Activated CD8-positive, alpha-beta memory T cell treated with anti-CD3 and anti-CD28 coated beads for 1 hour (primary cell): ENCODE measurements at places on chromosomes 6 and 20.

DNA sequence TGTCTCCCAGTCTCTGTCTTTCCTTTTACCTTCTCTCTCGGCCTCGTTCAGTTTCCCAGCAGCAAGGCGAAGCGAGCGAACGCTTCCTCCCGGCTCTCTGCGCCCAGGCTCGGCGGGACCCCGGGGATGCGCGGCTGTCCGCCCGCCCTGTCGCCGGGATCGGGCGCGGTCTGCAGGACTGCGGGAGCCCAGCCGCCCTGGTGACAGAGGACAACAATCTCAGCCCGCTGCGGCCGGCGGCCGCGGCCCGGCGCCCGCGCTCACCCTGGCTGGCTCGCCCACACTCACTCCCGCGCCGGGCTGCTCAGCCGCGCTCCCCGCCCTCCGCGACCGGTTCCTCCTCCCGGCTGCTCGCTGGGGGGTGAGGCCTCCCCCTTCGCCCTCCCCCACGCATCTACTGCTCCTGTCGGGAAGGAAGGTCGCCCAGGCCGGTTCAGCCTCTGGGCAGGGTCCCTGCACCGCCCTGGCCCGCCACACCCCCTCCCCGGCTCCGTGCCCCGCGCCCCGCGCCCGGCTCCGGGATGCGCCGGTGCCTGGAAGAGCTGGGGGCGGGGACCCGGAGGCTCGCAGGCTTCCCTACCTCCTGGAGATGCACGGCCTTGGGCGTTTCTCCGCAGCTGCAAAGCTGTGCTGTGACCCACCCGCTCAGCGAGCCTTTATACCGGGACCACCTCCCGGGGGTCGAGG lies 410 bp downstream of the SYNE1 start:
- DNase-seq, result no peak

DNA sequence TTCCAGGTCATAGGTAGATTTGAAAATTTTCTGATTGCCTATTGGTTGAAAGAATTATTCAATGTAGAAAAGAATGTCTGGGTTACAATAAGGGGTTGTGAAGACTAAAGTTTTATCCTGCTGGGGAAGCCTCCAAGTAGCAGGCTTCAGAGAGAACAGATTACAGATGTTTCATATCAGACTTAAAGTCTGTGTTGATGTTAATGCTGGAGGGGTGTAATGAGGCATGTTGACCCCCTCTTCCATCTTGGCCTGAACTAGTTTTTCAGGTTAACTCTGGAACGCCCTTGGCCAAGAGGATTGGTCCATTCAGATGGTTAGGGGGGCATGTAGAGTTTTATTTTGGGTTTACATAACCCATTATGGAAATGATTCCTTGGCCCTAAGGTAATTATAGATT lies 356.2 kb downstream of the UTRN start:
- no peak for DNase-seq

DNA sequence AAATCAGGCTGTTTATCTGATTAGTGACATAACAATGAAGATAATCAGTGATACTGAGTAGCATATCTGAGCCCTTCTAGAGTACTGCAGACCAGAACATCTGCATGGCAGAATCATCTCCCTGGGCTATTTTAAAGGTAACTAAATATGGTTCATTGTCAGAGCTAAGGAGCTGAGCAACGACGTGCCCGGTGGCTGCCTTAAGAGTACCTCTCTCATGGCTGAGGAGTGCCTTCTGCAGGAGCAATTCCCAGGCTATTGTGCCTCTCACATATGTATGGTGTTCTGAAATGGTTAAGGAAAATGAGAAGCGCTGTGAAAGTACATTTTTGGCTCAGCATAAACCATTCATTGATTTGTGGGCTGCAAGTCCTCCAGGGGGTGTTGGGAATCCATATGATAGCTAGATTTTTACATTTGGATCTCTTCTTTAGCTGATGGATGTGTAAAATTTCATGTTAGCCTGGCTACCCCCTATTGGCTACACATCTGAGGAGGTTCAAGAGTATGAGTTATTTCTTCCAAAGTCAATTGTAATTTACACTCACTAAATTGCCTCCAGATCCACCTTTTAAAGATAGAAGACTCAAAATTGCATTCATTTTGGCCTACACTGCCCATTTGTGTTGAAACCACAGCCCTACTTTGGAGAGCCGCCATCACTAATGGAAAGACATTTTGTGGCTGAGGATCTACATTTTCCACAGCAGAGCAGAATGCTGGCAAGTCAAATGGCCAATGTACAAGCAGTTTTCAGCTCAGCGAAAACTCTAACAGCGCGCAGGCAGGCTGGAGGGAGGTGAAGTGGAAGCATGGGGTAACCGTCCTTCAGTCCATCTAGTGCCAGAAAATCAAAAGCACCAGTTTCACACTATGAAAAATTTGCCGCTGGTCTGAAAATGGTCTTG lies 198.0 kb downstream of the SIM1 start:
- DNase-seq, result no peak

GRCh38 chr6:38897507-38897906 lies 151.1 kb upstream of the GLP1R start:
- DNase-seq, result no peak

DNA sequence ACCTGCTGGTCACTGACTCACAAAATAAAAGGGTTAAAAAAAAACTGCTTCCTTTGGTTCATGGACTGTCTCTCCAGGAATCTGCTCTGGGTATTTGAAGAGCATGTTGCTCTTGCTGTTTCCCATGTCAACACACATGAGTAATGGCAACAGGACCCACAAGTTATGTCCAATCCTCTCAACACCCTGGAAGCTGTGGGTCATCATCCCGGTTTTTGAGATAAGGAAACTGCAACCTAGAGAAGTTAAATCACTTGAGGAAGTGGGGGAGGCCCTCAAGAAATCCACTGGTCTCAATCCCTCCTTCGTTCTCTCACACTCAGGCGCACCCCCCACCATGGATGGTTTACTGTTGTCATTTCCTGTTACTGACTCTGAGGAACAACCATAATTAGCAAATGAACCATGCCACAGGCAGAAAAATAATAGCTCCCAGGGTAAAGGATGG lies 12.4 kb downstream of the MAP1LC3A start:
- DNase-seq, result no peak

- no peak for DNase-seq
Measured at GRCh38 chr6:147577488-147577887, 69.0 kb downstream of the SAMD5 start.

DNA sequence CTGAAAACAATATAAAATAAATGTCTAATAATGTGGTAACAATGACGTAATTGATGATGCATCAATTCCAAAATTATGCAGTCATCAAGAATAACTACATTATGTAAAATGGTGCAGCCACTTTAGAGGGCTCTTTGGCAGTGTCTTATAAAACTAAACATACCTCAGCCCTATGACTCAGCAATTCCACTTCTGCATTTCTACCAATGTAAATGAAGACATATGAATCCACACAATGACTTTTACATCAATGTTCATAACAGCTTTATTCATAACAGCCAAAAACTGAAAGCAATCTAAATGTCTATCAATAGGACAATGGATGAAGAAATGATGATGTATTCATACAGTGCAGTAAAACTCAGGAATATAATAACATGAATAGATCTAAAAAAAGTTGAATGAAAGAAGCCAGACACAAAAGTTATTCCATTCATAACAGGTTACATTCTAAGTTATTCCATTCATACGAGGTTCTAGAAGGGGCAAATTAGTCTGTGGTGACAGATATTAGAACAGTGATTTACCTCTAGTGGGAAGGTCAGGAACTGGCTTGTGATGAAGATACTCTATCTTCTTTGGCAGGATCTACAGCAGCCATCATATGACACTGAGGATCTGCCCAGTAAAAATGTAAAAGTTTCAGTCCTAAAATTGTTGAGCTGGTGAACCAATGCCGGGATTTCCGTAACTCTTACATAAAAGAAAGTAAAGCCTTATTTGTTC lies 396.1 kb downstream of the PLCB1 start:
- DNase-seq, result no peak
